AG09319 (cell line): ENCODE measurements at places on chromosomes 1 and 21.

- DNase-seq: no peak
Observed at GRCh38 chr1:36008546-36009197, 75.2 kb upstream of the TEKT2 start.

DNA sequence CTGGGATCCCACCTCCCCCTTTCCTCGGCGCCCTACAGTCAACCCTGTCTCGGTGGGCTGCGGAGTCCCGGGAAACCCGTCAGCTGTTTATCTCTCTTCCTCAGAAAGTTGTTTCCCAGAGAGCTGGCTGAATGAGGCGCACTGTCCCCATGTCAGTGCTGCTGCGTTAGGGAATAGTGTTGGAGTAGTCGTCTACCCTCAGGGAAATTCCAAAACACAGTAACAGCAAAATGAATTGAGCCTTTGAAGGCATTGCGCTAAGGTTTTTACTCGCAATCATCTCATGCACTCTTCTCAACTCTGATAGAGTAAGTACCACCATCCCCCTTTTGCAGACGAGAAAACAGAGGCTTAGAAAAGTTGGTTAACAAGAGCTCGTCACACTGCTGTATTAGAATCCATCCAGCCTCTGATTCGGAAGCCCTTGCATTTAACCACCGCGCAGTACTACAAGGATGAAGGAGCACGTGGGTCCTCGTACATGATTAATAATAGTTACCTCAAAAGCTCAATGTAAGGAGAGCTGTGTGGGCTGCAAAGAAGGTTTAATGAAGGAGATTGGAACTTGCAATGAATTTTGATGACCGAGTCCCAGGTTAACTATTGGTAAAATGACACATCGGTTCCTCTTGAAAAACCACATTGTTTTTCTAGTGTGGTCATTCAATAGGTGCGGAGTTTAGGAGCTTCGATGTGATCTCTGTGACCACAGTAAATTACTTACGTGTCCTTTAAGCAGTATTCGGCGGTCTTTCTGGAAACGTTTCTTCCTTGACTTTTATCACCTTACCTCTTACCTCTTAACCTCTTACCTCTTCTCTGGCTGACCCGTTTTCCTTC lies 788 bp upstream of the EDEM3 start:
- no peak for DNase-seq

- no peak for DNase-seq
Observed at GRCh38 chr1:116175611-116176010, 64.4 kb downstream of the MAB21L3 start.

GRCh38 chr1:202367271-202367670 lies 18.8 kb downstream of the PPP1R12B start:
- peak; percentile 40 for DNase-seq

DNA sequence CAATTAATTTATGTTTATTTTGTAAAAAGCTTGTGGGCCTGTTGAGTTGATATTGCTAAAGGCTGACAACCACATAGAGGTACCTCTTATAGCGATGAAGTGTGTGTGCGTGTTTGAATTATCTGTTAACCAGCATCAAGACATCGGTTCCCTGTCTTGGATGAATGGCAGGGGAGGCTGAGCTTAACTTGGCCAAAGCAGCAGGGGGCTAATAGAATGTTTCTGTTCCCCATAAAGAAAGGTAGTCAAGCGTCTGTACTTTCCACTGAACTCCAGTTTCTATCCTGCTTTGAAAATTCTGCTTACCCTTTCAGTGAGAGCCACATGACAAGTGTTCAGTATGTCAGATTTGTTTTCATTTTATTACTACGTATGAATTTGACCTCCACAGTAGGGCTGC lies 63.0 kb downstream of the ROR1 start:
- no peak for DNase-seq

GRCh38 chr1:212101251-212101650 lies 65.7 kb downstream of the DTL start:
- no peak for DNase-seq

- DNase-seq: no peak
Observed at GRCh38 chr1:3787349-3787715, 9.0 kb downstream of the LRRC47 start.

DNA sequence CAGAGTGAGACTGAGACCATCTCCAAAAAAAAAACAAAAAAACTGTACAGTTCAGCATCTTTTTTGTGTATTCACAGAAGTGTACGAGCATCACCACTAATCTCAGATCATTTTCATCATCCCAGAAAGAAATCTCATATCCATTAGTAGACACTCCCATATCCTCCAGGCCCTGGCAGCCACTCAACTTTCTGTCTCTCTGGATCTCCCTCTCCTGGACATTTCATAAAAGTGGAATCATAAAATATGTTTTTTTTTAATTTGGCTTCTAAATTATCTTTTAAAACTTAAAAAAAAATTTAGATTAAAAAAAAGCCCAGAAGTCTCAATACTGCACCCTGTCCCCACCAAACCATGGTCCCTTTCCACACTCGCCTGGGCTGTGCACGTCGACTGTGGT lies 22.1 kb downstream of the RIPPLY3 start:
- DNase-seq: no peak

- DNase-seq: no peak
Observed at GRCh38 chr1:27523337-27524020, 33.5 kb upstream of the WASF2 start.

GRCh38 chr21:21806711-21807597 lies 808.7 kb downstream of the NCAM2 start:
- DNase-seq: no peak

DNA sequence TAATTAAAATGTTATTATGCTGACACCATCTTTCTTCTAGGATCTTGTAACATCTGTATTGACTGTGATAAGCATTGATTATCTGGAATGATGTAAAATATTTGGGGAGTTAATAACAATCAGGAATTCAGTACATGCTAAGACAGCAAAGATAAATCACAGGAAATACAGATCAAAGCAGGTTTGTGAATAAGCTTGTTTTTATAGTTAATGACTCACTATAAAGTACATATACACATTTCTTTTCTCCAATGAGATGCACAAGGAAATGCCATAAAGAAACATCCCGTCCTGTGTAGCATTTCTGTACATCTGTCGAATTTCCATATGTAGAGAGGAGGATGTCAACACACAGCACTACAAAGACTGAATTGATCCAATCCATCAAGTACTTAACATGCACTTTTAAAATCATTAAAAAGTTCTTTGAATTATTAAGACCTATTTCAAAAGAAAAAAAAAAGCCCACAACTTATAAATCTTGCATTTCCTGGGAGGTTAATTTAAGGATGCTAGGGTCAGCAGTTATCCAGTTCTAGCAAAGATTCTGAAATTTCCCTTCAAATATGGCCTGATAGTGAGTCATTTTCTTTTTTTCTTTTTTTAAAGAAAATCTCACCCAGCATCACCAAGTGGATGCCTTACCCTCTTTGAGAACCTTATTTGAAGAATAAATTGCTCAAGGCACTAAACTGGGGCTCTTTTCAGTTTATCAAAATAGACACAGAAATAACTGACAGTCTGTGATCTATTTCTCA lies 243.2 kb upstream of the NR5A2 start:
- no peak for DNase-seq

DNA sequence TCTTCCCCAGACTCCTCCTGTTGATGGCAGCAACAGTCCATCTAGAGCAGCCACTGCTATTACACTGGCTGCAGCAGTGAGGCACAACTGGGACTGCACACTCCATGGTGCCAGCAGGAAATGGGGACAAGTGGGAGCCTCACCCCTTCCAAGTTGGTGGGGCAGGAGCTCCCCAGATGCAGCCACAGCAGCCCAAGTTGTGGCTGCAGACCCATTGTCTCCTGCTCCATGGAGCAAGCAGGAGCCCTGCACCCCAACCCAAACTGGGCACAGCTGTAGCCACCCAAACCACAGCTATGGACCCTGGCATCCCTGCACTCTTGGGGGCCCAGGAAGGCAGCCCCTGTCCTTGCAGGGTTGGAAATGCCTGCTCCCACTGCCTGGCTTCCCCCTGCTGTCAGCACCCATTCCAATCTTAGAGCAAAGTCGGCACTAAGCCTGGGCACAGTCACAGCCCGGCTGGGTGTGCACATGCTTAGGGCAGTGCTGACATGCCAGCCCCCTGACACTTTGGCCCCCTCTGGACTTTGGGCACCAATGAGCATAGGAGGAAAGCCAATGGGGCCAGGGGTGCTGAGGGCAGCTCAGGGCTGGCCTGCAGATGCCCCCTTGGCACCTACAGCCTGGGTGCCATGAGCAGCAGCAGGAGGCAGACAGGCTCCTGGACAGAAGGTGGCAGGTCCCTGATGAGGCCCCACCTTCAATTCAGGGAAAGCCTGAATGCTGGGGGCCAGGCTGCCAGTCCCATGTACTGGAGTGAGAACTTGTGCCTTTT lies 44.0 kb downstream of the MATN1 start:
- no peak for DNase-seq

DNA sequence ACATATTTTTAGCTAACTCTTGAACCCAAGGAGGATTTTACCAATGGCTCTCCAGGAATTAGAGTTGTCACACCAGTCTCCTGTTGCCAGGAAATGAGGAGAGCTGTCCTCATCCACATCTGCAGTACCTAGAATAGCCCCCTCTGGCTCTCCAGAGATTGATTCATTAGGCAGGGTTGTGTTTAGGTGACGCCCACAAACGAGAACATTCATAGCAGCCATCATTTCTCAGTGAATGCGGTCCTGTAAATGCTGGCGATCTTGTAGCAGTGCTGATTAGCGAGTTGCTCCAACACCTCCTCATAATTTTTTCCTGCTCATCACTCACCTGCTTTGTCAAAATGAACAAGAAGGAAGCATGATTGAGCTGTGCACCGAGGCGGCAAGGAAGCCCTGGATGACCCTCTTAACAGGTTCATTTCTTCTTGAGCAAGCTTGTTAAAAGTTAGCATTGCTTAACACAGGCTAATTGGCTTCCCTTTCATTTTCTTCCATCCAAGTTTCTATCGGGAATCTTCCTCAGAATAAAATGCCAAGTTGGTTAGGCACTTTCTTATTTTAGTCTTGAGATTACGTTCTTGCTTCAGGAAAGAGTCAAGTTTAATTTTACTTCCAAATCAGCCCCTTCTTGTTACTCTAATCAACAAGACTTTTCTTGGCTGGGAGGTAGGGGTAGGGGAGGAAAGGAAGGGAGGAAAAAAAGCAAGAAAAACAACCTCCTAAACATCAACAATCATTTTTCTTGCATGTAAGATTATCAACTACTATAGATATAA lies 16.5 kb upstream of the KLHDC8A start:
- DNase-seq: no peak

- no peak for DNase-seq
Observed at GRCh38 chr1:182622901-182623528, 18.8 kb upstream of the RGS16 start.

DNA sequence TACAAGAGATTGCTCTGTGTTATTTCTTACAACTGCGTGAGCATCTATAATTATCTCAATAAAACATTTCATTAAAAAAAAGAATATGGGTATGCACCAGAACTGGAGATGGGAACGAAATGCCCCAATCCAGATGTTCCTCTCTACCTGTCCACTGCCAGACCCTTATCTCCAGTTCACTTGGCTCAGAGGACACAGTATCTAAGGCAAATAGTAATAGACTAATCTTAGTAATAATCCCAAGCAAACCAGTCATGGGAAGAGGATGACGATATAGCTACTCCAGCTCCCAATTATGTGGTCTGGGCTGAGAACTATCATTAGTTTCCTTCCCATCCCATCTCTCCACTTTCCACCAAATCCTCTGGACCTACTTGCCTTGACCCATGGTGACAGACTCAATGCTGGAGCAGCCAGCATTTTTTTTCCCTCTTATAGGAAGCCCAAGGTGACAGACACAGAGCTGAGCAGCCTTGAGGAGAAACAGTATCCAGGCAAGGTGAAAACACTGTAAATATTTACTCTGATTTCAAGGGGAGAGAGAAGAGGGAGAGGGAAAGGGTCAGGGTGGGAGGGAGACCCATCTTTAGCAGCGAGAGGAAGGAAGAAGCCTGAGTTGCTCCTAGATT lies 28.7 kb downstream of the DDX20 start:
- DNase-seq: no peak

- DNase-seq: no peak
Observed at GRCh38 chr1:8423692-8424538, 106.0 kb downstream of the SLC45A1 start.

DNA sequence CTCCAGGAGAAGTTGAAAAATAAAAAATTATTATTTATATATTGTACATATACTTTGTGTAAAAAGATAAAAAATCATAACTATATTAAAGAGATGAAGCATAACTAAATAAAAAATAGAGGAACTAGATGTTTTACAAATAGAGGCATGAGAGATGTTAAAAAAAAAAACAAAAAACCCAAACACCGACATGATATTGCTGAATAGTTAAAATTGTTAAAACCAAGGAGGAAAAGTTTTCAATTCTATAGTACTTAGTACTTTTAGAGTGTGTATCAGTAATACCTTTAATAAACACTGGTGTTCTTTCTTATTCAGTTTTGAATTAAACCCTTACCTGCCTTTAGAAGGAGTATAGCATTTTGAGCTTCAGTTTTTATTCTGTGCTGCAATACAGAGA lies 32.1 kb downstream of the BACH1 start:
- no peak for DNase-seq

DNA sequence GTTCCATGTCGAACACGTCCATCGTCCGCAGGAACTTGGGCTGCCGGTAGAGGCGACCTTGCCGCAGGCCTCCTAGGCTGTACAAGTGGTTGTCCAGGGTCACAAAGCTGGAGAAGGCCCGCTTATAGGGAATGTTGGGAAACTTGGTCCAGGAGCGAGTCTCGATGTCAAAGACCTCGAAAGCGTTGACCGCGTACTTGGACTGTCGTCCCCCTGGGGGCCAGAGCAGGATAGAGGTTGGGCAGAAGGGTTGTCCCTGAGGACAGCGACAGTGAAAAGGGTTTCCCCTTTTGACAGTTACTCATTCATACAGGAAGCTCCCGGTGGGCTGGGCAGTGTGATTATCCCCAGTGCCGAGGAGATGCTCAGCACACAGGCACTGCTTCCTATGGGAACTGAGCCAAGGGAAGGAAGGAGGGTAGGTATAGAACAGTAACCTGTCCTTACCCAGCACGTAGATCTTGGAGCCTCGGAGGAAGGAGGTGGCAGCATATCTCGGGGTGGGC lies 17.5 kb downstream of the KLHDC8A start:
- no peak for DNase-seq
